ENCODE measurements at places on chromosomes 1 and 21. TPM values are rescaled to one million over a fixed set of nuclear protein-coding genes. Genes with fewer than 3 reads are reported as not detected.

Gene CRABP2
- total RNA-seq: 1.1 TPM

DNA sequence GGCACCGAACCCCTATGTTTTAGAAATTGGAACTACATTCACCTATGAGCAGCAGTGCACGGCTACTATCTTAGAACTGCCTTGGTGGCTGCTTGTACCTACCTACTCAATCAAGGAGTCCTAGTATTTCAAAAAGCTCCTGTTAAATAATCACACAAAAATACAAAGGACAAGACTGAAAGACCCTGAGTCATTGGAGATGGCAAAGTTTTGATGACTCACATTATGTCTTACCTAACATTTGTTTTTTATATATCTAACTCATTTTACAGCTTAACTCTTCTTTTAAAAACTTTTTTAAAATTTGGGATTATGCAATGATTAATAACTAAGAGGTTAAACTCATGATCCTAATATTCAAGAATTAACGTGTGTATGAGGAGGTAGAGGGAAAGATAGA lies 1206.0 kb upstream of the TMPRSS15 start:
- no peak overlapping the region for H3K27ac ChIP-seq
- no peaks in the 10 kb centered on the region for H3K4me1 ChIP-seq

DNA sequence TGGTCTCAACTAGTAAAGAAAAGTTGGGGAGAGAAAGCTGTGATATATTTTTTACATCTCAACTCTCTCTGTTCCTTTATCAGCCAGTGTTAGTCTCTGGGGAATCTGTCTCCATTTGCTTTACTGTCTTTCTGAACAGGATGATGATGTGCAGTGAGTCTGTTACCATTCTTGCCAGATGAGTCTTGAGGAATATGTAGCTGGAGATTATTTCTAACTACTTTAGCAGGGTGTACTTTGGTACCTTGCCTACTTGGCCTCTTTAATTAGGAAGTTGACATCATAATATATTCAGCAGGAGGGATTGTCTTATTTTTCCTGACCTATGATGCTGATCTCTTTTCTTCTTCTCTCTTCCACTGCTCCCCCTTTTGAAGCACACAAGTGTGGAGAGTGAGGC lies 15.7 kb upstream of the HAX1 start:
- H3K36me3 ChIP-seq: peaks cover 49% of the 10 kb centered on the region
- no peaks in the 10 kb centered on the region for H3K27me3 ChIP-seq
- no peak for DNase-seq
- H3K4me3 ChIP-seq: no peak overlapping the region
- no peaks in the 10 kb centered on the region for H3K4me1 ChIP-seq

DNA sequence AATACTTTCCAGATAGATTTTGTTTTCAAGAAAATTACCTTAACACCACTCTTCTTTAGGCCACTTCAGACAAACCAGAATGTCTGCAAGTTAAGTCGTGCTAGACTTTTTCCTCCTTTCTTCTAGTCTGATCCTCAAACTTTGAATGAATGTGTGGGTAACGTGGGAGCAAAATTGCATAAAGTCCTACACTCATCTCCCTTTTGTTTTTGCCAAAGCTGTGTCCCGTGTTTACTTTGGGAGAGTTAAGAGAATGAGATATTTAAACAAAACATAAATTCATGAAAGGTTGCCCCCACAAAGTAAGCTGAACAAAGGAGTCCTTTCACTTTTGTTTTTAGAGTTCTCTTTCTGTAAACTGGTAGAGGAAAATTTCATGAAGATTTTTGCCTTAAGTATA lies 16.9 kb upstream of the VAMP3 start:
- no peak overlapping the region for H3K4me3 ChIP-seq
- H3K4me1 ChIP-seq: peaks cover 9% of the 10 kb centered on the region
- DNase-seq: no peak
- no peaks in the 10 kb centered on the region for H3K36me3 ChIP-seq
- no peak overlapping the region for H3K27ac ChIP-seq
- H3K27me3 ChIP-seq: peaks cover 13% of the 10 kb centered on the region

Gene ANKRD13C
- total RNA-seq: 14.5 TPM
